HCT116 (cell line): ENCODE measurements at places on chromosomes 7 and 10.

- DNase-seq = no peak
- no peaks in the 10 kb centered on the region for H3K27me3 ChIP-seq
- H3K36me3 ChIP-seq = no peaks in the 10 kb centered on the region
- peaks cover 13% of the 10 kb centered on the region for H3K4me1 ChIP-seq
- no peak overlapping the region for H3K4me3 ChIP-seq
- H3K27ac ChIP-seq = no peak overlapping the region
Observed at GRCh38 chr7:90817151-90817550, 221.0 kb downstream of the CDK14 start.

GRCh38 chr10:66783316-66783715 lies 142.5 kb upstream of the LRRTM3 start:
- no peaks in the 10 kb centered on the region for H3K36me3 ChIP-seq
- no peak overlapping the region for H3K27ac ChIP-seq
- DNase-seq = no peak
- no peak overlapping the region for H3K4me3 ChIP-seq

DNA sequence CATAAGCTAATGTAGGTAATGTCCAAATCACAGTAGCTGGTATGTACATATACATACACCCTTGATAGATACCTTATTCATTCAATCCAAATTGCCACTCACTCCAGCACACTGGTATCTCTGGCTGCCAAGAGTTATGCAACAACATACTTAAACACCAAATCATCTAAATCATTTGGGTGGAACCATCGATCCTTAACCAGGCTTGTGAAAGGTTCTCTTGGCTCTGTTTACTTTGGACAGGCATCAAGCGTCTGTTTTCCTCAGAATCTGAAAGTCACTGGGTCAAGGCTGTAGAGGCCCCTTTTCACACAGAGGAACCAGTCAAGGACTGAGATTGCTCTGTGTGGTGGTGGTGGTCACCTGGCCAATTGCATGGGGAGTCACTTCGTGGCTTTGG lies 24.6 kb downstream of the JAZF1 start:
- no peaks in the 10 kb centered on the region for H3K36me3 ChIP-seq
- H3K4me3 ChIP-seq = no peak overlapping the region
- H3K4me1 ChIP-seq = no peaks in the 10 kb centered on the region

DNA sequence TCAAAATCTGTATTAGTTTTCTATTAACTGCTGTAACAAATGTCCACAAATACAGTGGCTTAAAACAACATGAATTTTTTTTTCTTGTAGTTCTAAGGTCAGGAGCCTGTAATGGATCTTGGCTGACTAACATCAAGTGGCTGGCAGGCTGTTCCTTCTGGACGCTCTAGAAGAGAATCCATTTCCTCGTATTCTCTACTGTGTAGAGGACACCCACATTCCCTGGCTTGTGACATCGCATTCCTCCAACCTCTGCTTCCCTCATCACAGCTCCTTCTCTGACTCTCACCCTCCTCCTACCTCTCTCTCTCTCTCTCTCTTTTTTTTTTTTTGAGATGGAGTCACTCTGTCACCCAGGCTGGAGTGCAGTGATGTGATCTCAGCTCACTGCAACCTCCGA lies 4.8 kb upstream of the CALHM1 start:
- no peaks in the 10 kb centered on the region for H3K27me3 ChIP-seq
- no peaks in the 10 kb centered on the region; the same call in 1 of the 2 replicates for H3K4me1 ChIP-seq
- H3K36me3 ChIP-seq = no peaks in the 10 kb centered on the region
- no peak for DNase-seq
- H3K4me3 ChIP-seq = no peak overlapping the region

DNA sequence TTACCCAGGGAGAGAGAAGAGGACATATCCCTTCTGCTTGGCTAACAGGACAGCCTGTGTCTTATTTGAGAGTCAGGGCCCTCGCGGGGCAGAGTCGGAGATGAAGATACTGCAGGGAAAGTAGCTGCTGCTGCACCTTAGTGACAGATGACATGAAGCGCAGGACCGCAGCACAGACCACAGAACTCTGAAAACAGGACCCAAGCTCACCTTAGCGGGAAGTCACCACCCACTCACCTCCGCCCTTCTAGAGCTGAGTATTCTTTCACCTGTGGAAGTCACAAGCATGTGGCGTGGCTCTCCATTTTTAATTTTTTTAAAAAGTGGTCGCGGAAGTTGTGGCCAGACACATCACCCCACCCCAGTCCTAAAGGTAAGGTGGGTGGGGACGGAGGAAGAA lies 191.4 kb downstream of the FAM107B start:
- H3K36me3 ChIP-seq = no peaks in the 10 kb centered on the region
- peaks cover 6% of the 10 kb centered on the region; the same call in 1 of the 2 replicates for H3K4me1 ChIP-seq
- no peak overlapping the region for H3K4me3 ChIP-seq
- no peaks in the 10 kb centered on the region for H3K27me3 ChIP-seq
- H3K27ac ChIP-seq = no peak overlapping the region

DNA sequence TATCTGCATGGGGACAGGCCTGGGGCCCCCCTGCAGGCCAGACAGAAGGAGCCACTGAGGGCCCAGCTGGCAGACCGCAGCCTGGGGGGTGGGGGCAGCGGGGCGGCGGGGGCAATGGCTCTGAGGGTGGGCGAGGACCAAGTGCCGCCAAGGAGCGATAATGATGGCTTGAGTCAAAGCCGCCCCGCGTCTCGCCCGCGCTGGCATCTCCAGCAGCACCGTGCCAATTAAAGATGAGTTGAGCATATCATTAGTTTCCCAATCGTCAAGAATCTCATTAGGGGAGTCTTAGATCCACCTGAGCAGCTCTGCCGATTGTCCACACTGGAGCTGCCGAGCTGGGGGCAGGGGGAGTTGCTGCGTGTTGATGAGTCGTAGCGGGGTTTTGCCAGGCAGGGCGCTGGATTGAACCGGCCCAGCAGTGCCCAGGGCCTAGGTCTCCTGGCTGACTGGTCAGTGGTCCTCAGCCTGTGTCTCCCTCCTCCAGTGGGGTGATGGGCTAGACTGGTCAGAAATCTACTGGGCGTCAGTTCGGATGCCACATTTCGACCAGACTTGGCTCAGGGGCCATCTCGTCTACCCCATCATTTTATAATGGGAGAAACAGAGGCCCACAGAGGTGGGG lies 41.0 kb upstream of the PSMG3 start:
- no peak overlapping the region for H3K4me3 ChIP-seq
- H3K27ac ChIP-seq = no peak overlapping the region
- H3K27me3 ChIP-seq = no peaks in the 10 kb centered on the region
- H3K4me1 ChIP-seq = peaks cover 12% of the 10 kb centered on the region
- H3K36me3 ChIP-seq = no peaks in the 10 kb centered on the region

- H3K4me3 ChIP-seq = no peak overlapping the region
- no peaks in the 10 kb centered on the region for H3K36me3 ChIP-seq
- H3K27me3 ChIP-seq = no peaks in the 10 kb centered on the region; the same call in 1 of the 2 replicates
- H3K4me1 ChIP-seq = no peaks in the 10 kb centered on the region
Observed at GRCh38 chr7:45149606-45150005, 8.0 kb upstream of the RAMP3 start.

GRCh38 chr10:48762064-48763042 lies 77.7 kb downstream of the WDFY4 start:
- H3K4me1 ChIP-seq = no peaks in the 10 kb centered on the region
- no peaks in the 10 kb centered on the region for H3K36me3 ChIP-seq
- no peak overlapping the region for H3K4me3 ChIP-seq

DNA sequence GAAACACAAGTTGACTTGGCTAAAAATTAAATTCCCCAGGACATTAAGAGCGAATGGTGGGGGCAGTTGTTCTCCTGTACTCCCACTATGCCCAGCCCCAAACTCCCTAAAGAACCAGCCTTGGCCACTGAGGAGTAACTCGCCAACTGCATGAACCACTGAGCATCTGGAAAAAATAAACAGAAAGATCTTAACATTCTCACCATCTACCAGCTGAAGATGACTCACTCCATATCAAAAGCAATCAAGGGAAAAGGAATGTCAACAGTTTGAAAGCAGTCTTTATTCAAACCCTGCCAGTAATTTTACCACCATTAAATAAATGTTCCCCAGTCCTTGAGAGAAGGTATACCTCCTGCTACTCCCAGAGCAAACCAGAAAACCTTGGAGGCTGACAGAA lies 45.4 kb downstream of the CTTNBP2 start:
- no peaks in the 10 kb centered on the region for H3K36me3 ChIP-seq
- no peaks in the 10 kb centered on the region for H3K27me3 ChIP-seq
- peak; percentile 6 for DNase-seq
- H3K27ac ChIP-seq = no peak overlapping the region
- peaks cover 8% of the 10 kb centered on the region; the same call in 1 of the 2 replicates for H3K4me1 ChIP-seq

DNA sequence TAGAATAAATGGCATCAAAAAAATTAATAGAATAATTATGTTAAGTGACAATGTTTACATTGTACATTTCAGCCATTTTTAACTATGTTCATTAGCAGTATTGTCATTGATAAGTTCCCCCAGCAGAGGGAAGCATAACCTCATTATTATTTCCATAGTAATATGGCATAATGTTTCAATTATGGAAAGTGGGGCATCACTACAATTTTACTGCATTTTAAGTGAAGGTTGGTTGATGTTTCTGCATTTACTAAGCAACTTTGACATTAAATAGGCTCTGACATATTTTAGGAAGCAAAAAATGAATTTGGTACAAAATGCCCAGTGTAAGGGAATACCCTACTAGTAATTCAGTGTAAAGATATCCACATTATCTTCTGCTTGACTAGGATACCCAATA lies 218.3 kb downstream of the SEMA3A start:
- H3K4me1 ChIP-seq = no peaks in the 10 kb centered on the region
- H3K27me3 ChIP-seq = no peaks in the 10 kb centered on the region
- DNase-seq = no peak
- H3K4me3 ChIP-seq = no peak overlapping the region
- no peak overlapping the region for H3K27ac ChIP-seq
- H3K36me3 ChIP-seq = no peaks in the 10 kb centered on the region

DNA sequence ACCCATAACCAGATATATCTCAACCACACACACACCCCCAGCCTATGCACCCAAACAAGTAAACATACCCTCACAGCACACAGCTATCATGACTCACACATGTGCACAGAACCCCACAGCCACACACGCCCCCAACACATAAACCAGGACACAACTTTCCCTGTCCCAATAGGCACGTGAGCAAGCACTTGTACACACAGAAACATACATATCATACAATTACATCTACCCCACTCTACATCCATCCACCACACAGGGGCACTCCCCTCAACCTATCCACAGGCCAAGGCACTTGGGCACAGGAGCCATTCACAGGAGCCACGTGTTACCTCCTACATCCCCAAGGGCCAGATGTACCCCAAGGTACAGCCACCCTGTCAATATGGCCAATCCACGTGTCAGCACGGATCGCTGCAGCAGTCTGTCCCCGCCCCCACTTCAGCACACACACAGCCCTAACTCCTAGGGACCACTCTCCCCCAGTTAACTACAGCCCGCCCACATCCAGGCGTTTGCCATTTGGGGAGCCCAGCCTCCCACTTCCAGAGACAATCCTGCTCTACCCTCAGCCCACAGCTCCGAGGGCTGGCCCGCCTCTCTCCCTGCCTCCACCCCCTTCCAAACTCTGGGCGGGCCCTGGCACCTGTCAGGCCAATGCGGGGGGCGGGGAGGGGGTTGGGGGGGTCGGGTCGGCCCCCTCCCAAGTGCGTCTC lies 163.5 kb downstream of the SH3PXD2A start:
- H3K4me1 ChIP-seq = peaks cover 58% of the 10 kb centered on the region
- peak overlapping the region; percentile 59 for H3K4me3 ChIP-seq
- DNase-seq = no peak
- H3K27me3 ChIP-seq = no peaks in the 10 kb centered on the region; the same call in 1 of the 2 replicates
- no peaks in the 10 kb centered on the region for H3K36me3 ChIP-seq

DNA sequence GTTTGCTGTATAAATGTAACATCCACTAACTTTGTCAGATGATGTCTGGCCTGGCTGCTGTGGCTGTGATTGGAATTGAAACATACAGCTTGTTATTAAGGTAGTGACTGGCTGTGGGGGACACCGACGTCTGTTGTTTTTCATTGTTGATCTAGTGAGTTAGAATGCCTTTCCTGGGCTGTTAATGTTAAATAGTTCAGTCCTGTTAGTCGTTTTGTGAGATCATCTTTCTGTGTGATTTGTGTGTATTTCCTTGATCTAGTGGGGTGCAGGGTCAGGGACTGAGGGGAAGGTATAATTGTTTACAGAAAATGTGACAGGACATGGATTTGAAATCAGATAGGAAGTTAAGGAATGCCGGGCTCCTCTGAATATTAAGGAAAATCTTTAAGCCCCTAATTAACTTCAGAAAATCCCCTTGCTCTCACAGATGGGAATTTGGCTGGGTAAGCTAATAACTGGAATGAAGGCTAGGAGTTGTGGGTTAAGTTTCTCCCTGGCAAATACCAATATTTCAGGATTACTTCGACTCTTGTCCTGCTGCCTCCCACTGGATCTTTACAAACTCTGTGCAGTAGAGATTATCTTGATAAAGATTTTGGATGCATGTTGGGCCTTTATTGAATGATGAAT lies 163.1 kb downstream of the AUTS2 start:
- no peak overlapping the region for H3K27ac ChIP-seq
- H3K36me3 ChIP-seq = no peaks in the 10 kb centered on the region
- no peaks in the 10 kb centered on the region for H3K27me3 ChIP-seq
- no peak for DNase-seq

- no peak for DNase-seq
- no peaks in the 10 kb centered on the region for H3K27me3 ChIP-seq
- no peak overlapping the region; the same call in 1 of the 2 replicates for H3K4me3 ChIP-seq
- peak overlapping the region; percentile 95 for H3K27ac ChIP-seq
Observed at GRCh38 chr10:86965986-86966654, 2.2 kb upstream of the ADIRF start.

DNA sequence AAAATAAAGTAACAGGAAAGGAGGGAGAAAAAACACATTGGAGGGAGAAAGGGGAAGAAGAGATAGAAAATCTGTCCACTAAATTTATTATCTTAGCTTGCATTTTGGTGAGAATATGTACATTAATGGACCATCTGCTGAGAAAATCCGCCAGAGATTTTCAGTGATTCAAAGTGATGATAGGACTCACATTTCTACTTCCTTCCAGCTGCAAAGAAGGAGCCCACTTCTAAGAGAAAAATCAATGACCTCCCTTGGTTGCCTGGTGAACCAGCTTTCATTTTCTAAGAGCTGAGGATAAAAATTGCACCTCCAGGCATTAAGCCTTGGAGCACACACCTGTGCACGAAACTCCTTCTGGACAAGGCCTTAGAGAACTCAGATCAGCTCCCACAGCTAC lies 404.3 kb downstream of the SFMBT2 start:
- H3K36me3 ChIP-seq = no peaks in the 10 kb centered on the region
- DNase-seq = no peak
- no peaks in the 10 kb centered on the region; the same call in 1 of the 2 replicates for H3K27me3 ChIP-seq
- no peak overlapping the region for H3K27ac ChIP-seq
- no peak overlapping the region for H3K4me3 ChIP-seq
- no peaks in the 10 kb centered on the region for H3K4me1 ChIP-seq

- no peak overlapping the region for H3K4me3 ChIP-seq
- no peak overlapping the region for H3K27ac ChIP-seq
- no peaks in the 10 kb centered on the region for H3K36me3 ChIP-seq
- no peaks in the 10 kb centered on the region for H3K27me3 ChIP-seq
- H3K4me1 ChIP-seq = peaks cover 20% of the 10 kb centered on the region
- no peak for DNase-seq
Observed at GRCh38 chr10:31130406-31130805, 98.7 kb upstream of the ZNF438 start.

GRCh38 chr10:117346574-117346973 lies 28.7 kb downstream of the PDZD8 start:
- no peak overlapping the region for H3K4me3 ChIP-seq
- no peaks in the 10 kb centered on the region for H3K27me3 ChIP-seq
- peaks cover 38% of the 10 kb centered on the region for H3K4me1 ChIP-seq
- H3K27ac ChIP-seq = no peak overlapping the region
